ENCODE measurements at places on chromosomes 2 and 18.

DNA sequence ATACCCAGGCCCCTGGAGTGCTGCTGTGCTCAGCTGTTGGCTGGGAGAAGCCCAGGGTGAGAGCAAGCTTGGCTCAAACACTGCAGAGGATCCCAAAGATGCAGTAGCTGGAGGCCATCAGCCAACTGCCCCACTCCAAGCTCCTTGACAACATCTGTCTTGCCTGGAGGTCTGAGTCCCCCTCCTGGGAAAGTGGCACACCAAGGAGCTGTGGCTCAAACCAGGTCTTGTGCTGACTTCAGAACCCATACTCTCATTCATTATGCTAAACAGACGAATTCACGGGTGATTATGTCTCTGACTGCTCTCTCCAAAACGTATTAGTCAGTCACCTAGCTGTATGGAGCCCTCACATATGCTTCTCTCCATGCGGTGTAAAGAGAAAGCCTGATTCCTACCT lies 206.1 kb downstream of the TTC32 start:
- DNase-seq = no peak

DNA sequence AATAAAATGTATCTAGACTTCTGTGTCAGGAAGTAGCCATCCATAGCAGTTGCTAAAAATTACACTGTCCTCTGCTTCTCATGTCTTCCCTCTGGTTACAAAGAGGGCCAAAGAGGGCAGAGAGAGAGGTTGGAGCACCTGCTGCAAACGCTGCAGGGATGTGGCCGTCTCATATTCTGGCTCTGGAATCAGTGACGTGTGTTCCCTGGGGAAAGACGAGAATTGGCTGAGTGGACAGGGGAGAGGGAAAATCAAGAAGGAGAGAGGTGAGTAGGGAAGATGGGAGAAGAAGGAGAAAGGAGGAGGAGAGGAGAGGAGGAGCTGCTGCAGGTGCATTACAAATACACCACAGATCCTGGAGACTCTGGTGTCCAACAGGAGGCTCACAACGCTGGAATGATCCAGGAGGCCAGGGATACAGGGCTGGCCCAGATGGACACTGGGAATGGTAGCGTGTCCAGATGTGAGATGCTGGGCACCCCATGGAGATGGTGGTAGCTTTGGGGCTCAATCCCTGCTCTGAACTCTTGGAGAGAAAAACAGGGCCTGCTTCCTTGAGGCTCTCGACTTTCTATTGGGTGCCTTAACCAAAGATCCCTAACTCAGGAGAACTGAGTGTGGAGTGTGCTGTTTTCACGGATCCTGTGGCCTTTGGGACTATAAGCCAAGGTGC lies 118.4 kb upstream of the PXDN start:
- DNase-seq = no peak

- DNase-seq = no peak
Observed at GRCh38 chr2:104871649-104871971, 17.7 kb downstream of the POU3F3 start.

DNA sequence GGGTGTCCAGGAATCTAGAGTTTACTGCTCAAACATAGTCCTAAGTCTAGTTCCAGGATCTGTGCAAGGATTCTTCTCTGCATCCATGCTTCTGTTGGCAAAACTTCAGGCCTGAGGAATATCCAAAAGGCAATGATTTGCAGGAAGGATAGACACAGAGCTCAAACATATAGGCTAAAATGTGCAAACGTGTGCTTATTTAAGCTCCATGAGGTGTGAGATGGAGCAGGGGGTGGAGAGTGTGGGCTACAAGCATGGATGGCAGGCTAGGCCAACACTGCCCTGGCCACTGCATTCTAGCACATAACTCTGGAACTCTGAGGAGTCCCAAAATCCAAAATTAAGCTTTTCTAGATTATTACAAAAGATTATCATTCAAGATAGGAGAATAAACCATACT lies 301.1 kb downstream of the PAX3 start:
- DNase-seq = no peak

DNA sequence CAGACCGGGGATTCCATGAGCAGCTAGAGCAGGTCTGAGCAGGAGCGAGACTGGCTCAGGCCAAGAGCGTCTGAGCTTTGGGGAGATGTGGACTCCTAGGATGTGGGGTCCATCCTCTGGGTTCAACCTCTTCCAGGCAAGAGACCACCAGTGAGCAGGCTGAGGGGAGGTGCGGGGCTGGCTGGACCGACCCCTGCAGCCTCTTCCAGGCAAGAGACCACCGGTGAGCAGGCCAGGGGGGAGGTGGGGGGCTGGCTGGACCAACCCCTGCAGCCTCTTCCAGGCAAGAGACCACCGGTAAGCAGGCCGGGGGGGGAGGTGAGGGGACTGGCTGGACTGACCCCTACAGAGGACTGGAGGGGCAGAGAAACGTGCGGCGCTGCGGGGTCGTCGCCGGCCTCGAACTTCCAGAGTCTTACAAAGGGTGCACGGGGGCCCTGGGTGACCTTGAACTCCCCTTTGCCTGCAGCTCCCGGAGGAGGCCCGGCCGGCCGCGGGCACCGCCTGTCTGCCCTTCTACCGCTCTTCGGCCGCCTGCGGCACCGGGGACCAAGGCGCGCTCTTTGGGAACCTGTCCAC lies 63.4 kb downstream of the TPO start:
- no peak for DNase-seq

- DNase-seq = no peak
Observed at GRCh38 chr2:225893151-225893550, 493.6 kb downstream of the NYAP2 start.
